ENCODE measurements at places on chromosomes 5 and 9.

DNA sequence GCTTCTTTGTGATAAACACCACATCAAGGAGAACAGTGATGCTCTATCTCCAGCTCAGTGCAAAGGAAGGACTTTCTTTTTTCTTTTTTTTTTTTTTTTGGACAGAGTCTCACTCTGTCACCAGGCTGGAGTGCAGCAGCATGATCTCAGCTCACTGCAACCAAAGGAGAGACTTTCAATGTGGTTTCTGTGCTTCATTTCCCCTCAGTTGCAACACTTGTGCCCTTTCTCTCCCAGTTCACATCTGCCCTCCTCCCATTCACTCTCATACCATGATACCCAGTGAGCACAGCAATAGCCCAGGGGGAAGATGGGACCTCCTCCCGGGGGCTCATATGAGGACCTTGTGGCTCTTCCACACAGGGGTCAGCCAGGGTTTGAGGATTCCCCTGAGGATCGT is 110.0 kb downstream of the MTRR start:
- no peaks in the 10 kb centered on the region for H3K27me3 ChIP-seq
- no peak overlapping the region for H3K4me3 ChIP-seq
- no peak overlapping the region for H3K27ac ChIP-seq
- no peak for DNase-seq
- H3K4me1 ChIP-seq = no peaks in the 10 kb centered on the region

DNA sequence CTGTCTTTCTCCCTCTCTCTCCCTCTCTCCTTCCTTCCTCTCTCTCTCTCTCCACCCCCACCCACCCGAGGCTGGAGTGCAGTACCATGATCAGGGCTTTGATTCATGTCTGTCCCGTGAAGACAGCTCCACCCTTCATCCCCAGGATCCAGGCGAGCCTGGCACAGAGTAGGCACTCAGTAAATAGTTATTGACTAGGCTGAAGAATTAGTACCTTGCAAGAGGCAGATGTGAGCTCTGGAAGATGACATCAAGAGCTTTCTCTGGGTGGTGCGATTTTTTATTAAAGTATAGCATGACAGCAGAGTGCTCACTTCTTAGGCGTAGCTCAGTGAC is 24.0 kb upstream of the WDR38 start:
- H3K4me1 ChIP-seq = no peaks in the 10 kb centered on the region
- H3K27me3 ChIP-seq = no peaks in the 10 kb centered on the region
- H3K36me3 ChIP-seq = no peaks in the 10 kb centered on the region
- H3K27ac ChIP-seq = no peak overlapping the region
- no peak overlapping the region for H3K4me3 ChIP-seq

- H3K27ac ChIP-seq = no peak overlapping the region
- no peaks in the 10 kb centered on the region for H3K36me3 ChIP-seq
- H3K4me1 ChIP-seq = no peaks in the 10 kb centered on the region
- no peak for DNase-seq
- H3K27me3 ChIP-seq = no peaks in the 10 kb centered on the region
Observed at GRCh38 chr5:127097278-127097677, 24.0 kb upstream of the C5orf63 start.

DNA sequence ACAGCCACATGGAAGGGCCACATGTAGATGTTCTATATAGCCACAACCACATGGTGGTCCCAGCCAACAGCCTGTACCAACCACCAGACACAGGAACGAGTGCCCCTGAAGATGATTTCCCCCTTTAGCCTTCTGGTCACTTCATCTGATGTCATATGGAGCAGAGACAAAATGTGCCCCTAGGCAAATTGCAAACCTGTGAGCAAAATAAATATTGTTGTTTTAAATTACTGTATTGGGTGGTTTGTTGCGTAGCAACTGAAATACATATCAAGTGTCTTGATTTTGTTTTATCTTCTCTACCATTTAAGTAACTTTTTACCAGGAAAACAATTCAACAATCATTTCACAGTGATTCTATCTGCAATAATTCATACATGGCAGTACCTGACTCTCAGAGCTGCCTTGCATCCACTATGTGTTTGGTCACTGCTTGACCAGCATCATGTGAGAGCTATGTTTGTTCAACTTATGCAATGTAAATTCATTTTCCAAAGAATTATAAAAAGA is 142.5 kb upstream of the VLDLR start:
- H3K36me3 ChIP-seq = no peaks in the 10 kb centered on the region
- no peak for DNase-seq
- H3K27me3 ChIP-seq = no peaks in the 10 kb centered on the region
- H3K4me3 ChIP-seq = no peak overlapping the region

GRCh38 chr9:23826120-23826629 is at the start of gene ELAVL2:
Gene ELAVL2, minus strand, starts transcription at chr9:23826240. Its CDS starts 64,006 bp downstream, at chr9:23762234.
- no peak within 1 kb of the TSS for H3K27ac ChIP-seq
- DNase-seq = peak; percentile 78
- H3K4me1 ChIP-seq = peaks cover 15% of the 10 kb centered on the region

DNA sequence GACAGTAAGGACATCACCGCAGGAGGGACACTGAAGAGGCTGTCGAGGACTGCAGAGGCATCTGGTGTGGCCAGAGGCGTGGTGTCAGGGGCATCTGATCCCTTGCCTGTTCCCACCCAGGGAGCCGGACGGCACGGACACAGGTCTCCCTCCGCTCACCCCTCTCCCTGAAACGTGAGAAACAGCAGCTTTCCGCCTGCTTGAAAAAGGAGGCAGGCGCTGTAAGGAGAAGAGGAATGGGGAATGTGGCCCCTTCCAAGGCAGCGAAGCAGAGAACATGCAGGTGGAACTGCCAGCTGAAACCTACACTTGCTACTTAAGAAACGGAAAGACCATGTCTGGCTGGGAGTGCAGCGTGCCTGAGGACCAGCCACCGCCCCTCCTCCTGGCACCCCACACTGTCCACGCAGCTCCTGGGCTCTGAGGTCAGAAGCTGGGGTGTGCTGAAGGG is 176.2 kb downstream of the GAPVD1 start:
- H3K36me3 ChIP-seq = peaks cover 9% of the 10 kb centered on the region
- peak; percentile 22 for DNase-seq
- H3K27ac ChIP-seq = no peak overlapping the region
- no peaks in the 10 kb centered on the region for H3K27me3 ChIP-seq
- no peaks in the 10 kb centered on the region for H3K4me1 ChIP-seq
- no peak overlapping the region for H3K4me3 ChIP-seq

GRCh38 chr9:95000821-95001220 is 274.3 kb downstream of the AOPEP start:
- peak overlapping the region; percentile 88 for H3K27ac ChIP-seq
- no peaks in the 10 kb centered on the region for H3K27me3 ChIP-seq
- H3K4me1 ChIP-seq = peaks cover 16% of the 10 kb centered on the region
- peak overlapping the region; percentile 11 for H3K4me3 ChIP-seq
- no peaks in the 10 kb centered on the region for H3K36me3 ChIP-seq

DNA sequence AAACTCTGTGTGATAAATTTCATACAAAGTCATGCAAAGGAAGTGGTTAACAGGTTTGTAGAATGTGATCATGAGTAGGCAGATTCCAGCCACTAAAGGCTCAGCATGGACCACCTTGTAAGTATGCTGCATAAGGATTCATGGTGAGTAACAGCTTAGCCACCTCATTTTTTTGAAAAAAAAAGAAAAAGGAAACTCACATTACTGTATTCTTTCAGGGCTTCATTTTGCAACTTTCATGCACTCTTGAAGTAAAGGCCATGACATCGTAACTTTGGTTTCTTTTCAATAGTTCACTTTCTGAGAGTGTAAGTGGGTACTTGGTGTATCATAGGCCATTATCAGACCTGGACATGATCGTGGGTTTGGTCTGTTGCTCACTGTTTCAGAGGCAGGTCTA is 175.1 kb downstream of the PCSK1 start:
- H3K36me3 ChIP-seq = no peaks in the 10 kb centered on the region
- no peak for DNase-seq
- no peaks in the 10 kb centered on the region for H3K27me3 ChIP-seq

GRCh38 chr5:169831331-169831730 is 149.0 kb downstream of the INSYN2B start:
- H3K27me3 ChIP-seq = no peaks in the 10 kb centered on the region
- no peaks in the 10 kb centered on the region for H3K4me1 ChIP-seq
- DNase-seq = no peak
- H3K4me3 ChIP-seq = no peak overlapping the region

GRCh38 chr9:71737455-71737854 is 30.9 kb downstream of the CEMIP2 start:
- DNase-seq = no peak
- H3K4me1 ChIP-seq = peaks cover 9% of the 10 kb centered on the region
- no peaks in the 10 kb centered on the region for H3K27me3 ChIP-seq
- no peak overlapping the region for H3K4me3 ChIP-seq
- H3K27ac ChIP-seq = no peak overlapping the region

- H3K27ac ChIP-seq = no peak overlapping the region
- H3K4me3 ChIP-seq = no peak overlapping the region
- DNase-seq = peak; percentile 45
- H3K36me3 ChIP-seq = peaks cover 9% of the 10 kb centered on the region
Observed at GRCh38 chr5:142915813-142916424, 145.7 kb downstream of the ARHGAP26 start.

DNA sequence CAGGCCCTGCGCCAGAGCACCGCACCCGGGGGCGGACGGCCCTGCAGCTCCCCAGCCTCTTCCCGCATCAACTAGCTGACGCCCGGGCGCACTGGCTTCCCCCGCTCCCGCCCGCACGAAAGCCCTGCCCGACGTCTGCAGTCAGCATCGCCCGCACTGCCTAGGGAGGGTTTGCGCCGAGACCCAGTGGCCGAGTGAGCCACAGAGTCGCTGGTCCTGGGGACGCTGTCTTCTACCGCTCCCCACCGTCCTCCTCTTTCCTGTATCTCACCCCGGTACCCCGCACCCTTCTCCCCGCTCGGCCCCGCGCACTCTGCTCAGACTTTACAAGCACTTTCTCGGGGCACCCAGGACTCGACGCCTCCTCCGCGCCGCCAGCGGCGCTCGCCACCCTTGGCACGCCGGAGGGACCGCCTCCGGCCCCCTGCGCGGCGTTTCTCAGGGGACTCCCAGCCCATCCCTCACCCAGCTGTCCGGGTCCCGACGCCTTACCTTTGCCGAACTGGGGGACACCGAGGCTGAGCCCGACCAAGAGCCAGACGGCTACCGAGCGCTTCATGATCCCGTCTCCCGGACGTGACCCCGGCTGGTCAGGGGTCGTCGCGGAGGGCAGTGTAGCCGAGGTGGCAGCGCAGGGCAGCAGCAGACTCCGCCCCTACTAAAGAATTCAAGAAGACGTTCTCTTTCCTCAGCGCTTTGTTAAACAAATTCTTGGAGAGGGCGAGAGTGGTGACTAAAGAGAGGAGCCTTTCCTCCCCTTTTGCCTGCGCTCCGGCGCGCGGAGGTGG is 670 bp downstream of the EDIL3 start:
- no peak overlapping the region for H3K27ac ChIP-seq
- peaks cover 4% of the 10 kb centered on the region for H3K27me3 ChIP-seq
- peak; percentile 33 for DNase-seq

DNA sequence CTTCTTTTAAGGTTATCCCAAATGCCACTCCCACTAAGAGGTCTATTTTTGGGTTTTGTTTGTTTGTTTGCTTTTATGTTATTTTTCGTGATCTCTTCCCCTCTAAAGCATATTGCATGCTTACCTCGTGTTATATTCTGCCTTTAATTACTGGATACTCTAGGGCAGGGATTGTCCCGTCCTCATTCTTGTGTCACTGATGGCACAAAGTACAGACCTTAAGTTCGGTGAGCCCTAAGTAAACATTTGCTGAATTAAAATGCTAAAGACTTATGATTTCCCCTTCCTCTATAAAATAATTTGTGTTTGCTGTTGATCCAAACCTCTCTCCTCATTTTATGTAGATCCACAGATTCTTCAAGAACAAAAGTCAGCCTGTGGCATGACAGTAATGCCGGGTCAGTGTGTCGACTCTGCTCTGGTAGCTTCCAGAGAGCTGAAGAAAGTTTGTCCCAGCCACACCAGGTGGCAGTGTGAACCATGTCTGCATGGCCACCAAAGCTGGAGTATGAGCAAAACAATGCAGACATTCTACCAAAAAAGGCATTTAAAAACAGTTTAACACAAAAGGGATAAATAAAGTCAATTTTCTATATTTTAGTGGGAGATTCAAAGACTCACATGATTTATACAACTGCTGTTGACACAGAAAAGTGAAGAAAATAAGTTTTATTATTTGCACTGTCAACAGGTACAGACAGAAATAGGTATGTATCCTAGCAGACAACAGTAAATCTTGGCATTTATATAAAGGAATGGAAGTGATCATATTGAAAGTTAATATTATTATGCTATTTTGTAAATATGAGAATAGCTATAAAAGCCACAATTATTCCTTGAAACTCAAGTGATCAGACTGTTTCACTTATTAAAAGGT is 17.9 kb upstream of the POC5 start:
- H3K27me3 ChIP-seq = no peaks in the 10 kb centered on the region
- H3K4me1 ChIP-seq = no peaks in the 10 kb centered on the region
- no peak overlapping the region for H3K27ac ChIP-seq
- DNase-seq = no peak
- no peaks in the 10 kb centered on the region for H3K36me3 ChIP-seq

GRCh38 chr9:129919841-129920240 is 84.6 kb downstream of the USP20 start:
- H3K27ac ChIP-seq = no peak overlapping the region
- no peak for DNase-seq
- no peak overlapping the region for H3K4me3 ChIP-seq
- peaks cover 19% of the 10 kb centered on the region for H3K36me3 ChIP-seq
- H3K4me1 ChIP-seq = no peaks in the 10 kb centered on the region
- no peaks in the 10 kb centered on the region for H3K27me3 ChIP-seq

DNA sequence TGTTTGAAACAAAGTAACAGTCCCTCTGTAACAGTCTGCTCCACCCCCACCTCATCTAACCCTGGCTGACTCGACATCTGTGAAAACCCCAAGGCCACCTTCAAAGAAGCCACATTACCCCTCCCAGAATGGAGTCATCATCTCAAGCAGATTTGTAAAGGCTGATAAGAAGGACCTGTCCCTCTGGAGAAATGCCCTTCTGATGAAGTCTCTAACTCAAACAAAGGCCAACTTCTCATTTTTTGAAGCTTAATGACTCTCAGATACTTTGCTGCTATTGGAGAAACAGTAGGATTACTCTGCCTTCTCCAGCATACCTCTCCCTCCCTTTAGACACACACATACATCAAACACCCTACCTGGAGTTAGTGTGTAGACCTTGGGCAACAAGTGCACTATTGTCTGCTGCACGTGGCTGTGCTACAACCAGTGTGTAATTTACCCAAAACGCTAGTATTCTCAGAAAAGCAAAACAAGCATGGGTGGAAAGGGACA is 5.3 kb upstream of the SUSD1 start:
- H3K4me1 ChIP-seq = peaks cover under 1% of the 10 kb centered on the region
- H3K27me3 ChIP-seq = no peaks in the 10 kb centered on the region
- no peak overlapping the region for H3K4me3 ChIP-seq

DNA sequence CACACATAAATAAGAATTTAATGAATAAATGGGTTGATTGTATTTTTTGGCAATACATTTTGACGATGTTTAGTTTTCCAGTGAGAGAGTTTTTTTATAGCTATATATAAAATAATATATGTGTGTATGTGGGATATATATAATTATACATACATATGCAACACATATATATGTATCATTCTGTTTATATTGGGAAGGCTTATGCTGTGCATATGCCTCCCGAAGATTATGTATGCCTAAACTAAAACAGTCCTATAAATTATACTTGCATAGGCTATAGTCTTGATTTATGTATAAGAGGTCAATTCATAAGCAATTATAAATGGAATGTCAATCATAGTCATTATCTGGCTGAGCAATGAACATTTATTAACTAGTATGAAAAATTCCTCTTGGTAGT is 151.3 kb upstream of the HMHB1 start:
- H3K27me3 ChIP-seq = no peaks in the 10 kb centered on the region
- H3K27ac ChIP-seq = no peak overlapping the region
- DNase-seq = no peak
- no peaks in the 10 kb centered on the region for H3K36me3 ChIP-seq
- H3K4me3 ChIP-seq = no peak overlapping the region

GRCh38 chr9:8858596-8859161 is 1059.1 kb upstream of the DMAC1 start:
- no peak for DNase-seq
- no peaks in the 10 kb centered on the region for H3K36me3 ChIP-seq
- H3K27ac ChIP-seq = no peak overlapping the region
- H3K4me1 ChIP-seq = peaks cover 15% of the 10 kb centered on the region
